ENCODE measurements at places on chromosomes 3 and 15.

- DNase-seq, result no peak
Observed at GRCh38 chr15:47376190-47376589, 341.1 kb upstream of the SEMA6D start.

DNA sequence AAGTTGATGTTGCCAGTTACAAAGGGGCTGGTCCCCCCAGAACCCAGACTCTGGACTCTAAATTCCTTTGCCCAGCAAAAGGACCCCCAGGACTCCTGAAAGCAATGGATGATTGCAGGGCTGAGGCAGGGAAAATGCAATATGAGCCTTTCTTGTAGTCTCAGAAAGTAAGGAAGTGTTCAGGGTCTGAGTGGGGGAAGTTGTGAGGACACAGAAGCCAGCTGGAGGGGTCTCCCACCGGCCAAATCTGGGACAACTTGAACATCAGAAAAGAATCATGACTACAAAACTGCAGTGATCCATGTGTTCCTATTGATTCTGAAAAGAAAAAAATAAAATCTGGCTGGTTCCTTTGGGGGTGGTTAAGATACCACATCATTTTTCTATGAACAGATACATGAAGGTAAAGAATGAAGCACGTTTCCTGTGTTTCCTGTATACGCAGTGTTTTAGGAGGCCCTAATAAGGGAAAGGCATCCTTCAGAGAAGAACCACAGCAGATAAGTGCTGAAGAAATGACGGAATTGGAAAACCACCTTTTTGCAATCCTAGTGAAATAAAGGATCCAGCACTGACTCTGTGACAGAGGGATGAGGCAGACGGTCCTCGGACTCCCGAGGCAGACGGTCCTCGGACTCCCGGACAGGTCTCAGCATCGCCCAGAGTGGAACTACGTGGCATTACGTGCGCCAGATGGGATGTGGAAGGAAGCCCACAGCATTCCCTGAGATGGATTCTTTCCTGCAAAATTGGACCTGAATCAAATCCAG lies 22.2 kb upstream of the GRIP2 start:
- no peak for DNase-seq

DNA sequence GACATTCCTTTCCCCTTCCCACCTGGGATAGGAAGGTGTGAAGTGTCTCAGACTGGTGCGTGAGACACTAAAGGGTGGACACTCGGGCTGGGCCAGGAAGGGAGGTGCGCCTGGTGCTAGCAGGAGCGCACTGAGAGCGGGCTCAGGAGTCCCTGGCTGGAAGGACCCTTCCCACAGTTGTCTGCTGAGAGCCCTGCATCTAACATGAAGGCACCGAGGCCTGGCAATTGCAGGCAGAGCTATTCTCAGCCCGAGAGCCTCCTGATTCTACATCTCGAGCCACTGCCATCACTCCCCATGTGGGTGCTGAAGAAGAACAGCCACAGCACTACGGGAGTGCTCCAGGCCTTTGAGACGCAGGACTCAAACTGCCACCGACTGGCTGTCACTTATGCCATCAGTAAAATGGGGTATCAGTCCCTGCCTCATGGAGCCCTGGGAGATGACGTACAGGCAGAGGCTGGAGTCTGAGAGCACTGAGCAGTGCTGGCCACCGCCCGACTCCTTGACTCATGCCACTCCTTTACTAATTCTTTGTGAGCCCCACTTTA lies 159.4 kb downstream of the KLF13 start:
- DNase-seq, result no peak

GRCh38 chr3:160473221-160473620 lies 23.6 kb upstream of the TRIM59 start:
- DNase-seq, result no peak

- DNase-seq, result no peak
Observed at GRCh38 chr3:138509586-138509985, 75.2 kb downstream of the ESYT3 start.

DNA sequence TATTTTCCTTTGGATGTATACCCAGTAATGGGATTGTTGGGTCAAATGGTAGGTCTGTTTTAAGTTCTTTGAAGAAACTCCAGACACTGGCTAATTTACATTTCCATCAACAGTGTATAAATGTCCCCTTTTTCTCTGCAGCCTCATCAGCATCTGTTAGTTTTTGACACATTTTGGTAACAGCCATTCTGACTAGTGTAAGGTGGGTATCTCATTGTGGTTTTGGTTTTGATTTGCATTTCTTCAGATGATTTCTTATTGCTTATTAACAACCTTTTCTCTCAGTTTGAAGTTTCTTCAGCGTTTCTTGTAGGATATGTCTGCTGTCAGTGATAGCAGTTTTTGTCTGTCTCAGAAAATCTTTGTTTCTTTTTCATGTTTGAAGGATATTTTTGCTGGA lies 15.4 kb downstream of the GALK2 start:
- no peak for DNase-seq

DNA sequence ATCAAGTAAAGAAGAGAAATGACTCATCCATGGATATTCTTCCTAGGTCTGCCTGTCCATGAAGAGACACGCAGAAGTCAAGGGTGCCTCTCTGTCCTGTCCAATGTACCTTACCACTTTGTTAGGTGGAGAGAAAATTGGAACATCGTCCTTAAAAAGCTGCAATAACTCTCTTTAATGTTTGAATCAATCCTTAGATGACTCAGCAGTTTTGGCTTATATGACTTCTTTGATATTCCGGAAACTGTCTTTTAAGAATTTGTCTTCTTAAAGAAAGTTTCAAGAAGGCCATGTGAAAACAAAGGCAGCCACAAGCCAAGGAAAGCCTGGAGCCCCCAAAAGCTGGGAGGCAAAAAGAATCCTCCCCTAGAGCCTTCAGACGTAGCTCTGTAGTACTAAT lies 49.2 kb downstream of the MRPL3 start:
- DNase-seq, result no peak

- no peak for DNase-seq
Observed at GRCh38 chr3:110420158-110420641, 651.4 kb upstream of the NECTIN3 start.

- DNase-seq, result no peak
Observed at GRCh38 chr15:39511916-39512260, 69.0 kb upstream of the THBS1 start.

DNA sequence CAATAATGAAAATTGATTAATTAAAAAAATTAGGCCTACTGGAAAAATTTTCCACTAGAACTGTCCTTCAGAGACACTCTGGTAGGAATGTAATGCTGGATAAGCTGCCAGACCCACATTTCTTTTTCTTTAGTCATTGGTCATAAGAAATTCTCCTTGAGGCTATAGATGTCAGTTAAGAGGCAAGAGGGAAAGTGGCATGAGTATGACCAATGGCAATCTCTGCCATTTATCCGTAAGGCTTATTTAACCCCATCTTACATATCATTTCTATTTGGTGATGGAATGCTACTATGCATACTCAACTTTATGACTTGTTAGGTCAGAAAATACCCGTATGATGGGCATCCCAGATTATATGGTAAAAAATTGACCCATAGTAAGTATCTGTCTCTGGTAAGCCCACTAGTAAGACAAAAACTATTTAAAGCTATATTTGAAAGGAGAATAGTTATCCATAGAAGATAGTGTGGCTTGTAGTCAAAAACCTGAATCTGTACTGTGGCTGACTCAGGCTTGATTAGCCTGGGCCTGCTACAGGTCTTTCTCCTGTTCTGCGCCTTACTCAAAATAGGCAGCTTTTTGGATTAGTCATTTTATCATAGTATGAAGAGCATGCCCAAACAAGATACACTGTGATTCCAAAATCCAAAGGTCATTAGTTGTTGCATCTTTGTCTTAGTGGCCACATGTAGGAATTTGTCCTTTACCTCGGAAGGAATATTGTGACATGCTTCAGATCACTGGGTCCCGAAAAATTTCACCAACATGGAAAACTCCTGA lies 314.7 kb downstream of the PYDC2 start:
- DNase-seq, result no peak

GRCh38 chr3:125000661-125001060 lies 55.1 kb downstream of the HEG1 start:
- DNase-seq, result no peak

DNA sequence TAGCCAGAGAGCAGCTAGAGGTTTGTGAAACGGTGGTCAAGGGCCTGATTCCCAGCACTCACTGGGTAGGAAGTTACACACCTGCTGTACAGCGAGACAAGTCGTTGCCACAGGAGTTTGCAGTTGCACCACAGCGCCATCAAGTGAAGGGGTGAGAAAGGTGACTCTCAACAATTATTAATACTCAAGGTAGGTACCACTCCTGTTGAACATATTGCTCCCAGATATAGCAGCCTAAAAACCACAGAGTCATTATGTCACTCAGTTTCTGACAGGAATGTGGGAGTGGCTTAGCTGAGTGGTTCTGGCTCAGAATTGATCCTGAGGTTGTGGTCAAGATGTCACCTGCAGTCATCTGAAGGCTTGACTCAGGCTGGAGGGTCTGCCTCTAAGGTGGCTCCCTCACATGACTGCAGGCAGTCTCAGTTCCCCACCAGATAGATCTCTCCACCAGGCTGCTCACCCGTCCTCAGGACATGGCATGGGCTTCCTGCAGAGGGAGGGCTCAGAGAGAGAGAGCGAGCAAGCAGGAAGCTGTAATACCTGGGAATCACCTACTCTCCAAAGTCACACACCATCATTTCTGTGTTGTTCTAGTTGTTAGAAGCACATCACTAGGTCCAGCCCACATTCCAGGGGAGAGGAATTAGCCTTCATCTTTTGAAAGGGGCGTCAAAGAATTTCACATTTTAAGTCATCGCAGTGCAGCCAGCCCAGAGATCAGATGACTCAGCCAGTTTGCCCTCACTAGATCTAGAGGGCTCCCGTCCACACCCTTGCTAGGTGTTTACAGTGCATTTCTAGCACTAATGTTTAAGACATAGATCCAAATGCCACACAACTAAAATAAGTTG lies 17.0 kb upstream of the ANO10 start:
- peak; percentile 25 for DNase-seq

GRCh38 chr3:124260206-124260915 lies 268.4 kb upstream of the ROPN1 start:
- DNase-seq, result no peak

GRCh38 chr3:38985581-38985980 lies 66.2 kb downstream of the SCN11A start:
- no peak for DNase-seq

- no peak for DNase-seq
Observed at GRCh38 chr3:125351814-125352456, 23.2 kb downstream of the ZNF148 start.

DNA sequence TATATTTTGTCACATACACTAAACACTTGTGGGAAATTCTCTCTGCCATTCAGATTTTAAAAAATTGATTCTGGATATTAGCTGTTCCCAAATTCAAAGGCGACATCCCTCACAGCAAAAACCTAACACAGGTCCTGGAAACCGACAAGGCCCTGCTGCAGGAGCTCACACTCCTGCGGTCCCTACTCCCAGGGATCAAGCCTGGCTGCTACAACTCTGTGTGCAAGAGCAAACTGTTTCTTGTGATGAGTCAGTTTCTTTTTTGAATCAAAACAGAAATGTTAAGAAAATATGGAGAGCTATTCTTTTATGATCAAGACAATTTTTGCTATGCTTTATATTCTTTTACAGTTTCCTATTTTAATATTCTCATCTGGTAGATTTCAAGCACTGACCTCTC lies 51.0 kb upstream of the TJP1 start:
- DNase-seq, result no peak

GRCh38 chr3:186997473-186997939 lies 67.2 kb downstream of the ST6GAL1 start:
- DNase-seq, result no peak

DNA sequence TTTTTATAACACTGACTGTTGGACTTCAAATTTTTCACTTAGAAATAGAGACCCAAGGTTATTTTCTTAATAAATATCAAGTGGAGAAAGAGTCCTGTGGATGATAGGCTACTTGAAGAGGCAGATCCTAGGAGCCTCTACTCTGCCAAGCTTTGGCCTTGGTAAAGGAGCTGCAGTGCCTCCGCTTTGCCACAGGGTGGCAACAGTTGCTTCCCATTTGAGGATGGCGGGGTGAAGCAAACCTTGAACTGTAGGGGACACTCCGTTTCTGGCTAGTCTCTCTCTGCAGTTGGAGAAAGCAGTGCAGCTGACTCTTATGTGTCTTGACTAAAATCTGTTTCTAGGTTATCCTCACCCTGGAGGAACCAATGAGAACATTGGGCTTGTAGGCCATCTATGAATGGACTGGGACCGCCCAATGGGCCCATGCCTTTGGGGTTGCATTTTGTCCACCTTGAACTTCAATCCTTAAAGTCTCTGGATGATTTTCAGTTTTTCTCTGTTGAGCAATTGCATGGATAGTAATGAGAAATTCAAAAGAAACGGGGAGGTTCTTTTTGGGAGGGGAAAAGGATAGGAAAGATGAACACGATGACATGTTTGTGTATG lies 9.8 kb downstream of the SCG5 start:
- peak; percentile 16 for DNase-seq
